ENCODE measurements at places on chromosomes 6 and 20.

- no peak for DNase-seq
Measured at GRCh38 chr6:24918641-24919055, 17.1 kb downstream of the RIPOR2 start.

GRCh38 chr20:52817511-52817910, 154.6 kb upstream of the TSHZ2 start:
- DNase-seq = no peak

DNA sequence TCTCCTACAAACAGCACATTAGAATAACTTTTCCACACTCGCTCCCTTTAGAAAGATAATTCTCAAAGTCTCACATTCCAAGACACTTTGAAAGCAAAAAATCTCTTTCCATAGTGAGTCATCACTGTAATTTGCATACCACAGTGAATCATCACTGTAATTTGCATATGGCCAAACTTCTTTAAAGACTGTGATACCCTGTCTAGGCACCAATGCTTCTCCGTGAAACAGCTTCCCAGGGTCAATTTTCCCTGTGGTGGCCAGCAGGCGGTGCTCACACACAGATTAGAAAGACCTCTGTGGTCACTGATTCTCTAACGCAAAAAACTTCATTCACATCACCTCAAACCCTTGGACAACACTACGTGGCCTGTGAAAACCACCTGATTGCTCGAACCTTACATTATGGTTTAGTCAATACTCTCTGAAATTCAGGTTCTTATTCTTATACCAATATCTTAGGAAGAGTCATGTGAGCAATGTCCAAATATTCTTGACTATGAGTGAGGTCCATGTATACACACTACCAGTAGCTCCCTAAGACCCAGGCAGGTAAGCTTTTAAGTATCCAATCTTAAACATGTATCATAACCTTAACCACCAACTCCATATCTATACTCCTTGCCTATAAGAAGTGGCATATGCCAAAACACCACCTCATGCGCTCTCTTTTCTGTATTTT, 78.5 kb upstream of the PHACTR1 start:
- peak; percentile 78 for DNase-seq

- peak; percentile 71 for DNase-seq
Measured at GRCh38 chr6:24919056-24919892, 16.5 kb downstream of the RIPOR2 start.

DNA sequence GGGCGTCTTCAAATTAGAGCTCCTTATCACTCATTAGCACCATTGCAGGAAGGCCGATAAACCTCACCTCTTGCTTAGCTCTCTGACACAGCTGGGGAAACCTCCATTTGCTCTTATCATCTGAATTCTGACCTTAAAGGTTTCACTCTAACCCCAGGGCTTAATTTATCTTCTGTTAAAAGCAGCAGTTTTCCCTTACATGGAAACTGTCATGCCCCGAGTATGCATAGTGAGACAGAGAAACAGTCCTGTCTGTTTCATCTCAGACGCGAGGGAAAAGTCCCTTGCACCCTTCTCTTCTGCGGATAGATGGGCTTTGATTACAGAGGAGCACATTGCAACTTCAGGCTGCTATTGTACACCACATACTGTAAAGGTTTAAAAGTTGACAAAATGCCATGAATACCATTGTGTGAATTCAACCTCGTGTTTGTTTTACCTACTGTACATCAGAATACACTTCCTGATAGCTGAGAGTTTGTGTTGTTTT, 191.5 kb upstream of the BMP2 start:
- no peak for DNase-seq

GRCh38 chr20:44747166-44748004, 1.7 kb downstream of the KCNK15 start:
- peak; percentile 97 for DNase-seq

GRCh38 chr20:10472871-10473270, 37.8 kb downstream of the SLX4IP start:
- no peak for DNase-seq
